ENCODE measurements at places on chromosomes 6 and 20.

DNA sequence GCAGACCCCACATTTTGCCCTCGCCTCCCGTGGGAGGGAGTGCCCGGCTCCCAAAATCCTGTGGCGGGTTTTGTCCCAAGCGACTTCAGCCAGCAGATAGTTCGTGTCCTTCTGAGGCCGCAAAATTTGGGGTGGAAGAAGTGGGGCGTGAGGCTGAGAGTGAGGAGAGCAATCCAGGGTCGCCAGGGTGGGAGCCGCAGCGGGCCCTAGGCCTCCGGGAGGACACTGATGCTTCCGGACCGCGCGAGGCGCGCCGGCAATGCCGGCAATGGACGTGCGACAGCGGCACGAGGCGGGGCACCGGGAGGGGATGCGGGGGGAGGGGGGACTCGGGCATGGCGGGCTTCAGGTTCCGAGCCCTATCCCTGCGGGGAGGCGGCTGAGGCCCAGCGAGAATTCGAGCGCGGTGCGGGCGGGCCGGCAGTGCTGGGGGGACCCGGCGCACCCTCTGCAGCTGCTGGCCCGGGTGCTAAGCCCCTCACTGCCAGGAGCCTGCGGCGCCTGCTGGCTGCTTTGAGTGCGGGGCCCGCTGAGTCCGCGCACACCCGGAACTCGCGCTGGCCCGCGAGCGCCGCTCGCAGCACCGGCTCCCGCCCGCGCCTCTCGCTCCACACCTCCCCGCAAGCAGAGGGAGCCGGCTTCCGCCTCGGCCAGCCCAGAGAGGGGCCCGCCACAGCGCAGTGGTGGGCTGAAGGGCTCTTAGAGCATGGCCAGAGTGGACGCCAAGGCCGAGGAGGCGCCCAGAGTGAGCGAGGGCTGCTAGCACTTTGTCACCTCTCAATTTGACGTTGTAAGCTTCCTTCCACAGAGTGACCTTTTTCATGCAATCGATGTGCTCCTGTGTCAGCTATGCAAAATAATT is 143.8 kb downstream of the LPA start:
- DNase-seq, result peak; percentile 87

DNA sequence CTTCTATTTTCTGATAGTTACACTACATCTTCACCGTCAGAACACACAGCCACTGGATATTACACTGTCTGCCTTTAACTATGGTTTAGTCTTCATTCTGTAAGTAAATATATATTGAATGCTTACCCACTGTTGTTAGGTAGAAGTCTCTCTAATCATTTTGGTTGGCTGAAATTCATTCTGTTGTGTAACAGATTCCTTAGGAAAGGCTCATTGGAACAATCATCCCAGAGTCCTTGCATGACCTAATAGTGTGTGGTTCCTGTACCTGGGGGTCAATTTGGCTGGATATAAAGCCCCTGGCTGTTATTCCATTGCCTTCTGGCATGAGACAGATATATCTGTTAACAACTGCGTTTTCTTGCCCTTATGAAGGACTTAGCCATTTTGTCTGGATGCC is 9.9 kb downstream of the BLOC1S5 start:
- no peak for DNase-seq

GRCh38 chr6:103723438-103724322 is 1136.0 kb downstream of the HACE1 start:
- no peak for DNase-seq

GRCh38 chr6:105372849-105373182 is 30.1 kb downstream of the PREP start:
- DNase-seq, result no peak

GRCh38 chr6:169641461-169642085 is 60.3 kb downstream of the WDR27 start:
- DNase-seq, result no peak

GRCh38 chr6:120405947-120406346 is 928.3 kb downstream of the TBC1D32 start:
- DNase-seq, result no peak

- DNase-seq, result no peak
These were observed 367 bp downstream of the C6orf62 start for GRCh38 chr6:24718449-24719124.

GRCh38 chr6:82786248-82786647 is 279.4 kb downstream of the UBE3D start:
- DNase-seq, result no peak

GRCh38 chr6:106692112-106692818 is 62.9 kb downstream of the QRSL1 start:
- no peak for DNase-seq

GRCh38 chr20:46312075-46312944 is 4.0 kb upstream of the CDH22 start:
- no peak for DNase-seq

- no peak for DNase-seq
These were observed 26.2 kb upstream of the TSHZ2 start for GRCh38 chr20:52945862-52946522.

- DNase-seq, result no peak
These were observed 16.2 kb upstream of the MRPS18A start for GRCh38 chr6:43703512-43704429.

GRCh38 chr6:71496018-71496721 is 207.6 kb downstream of the OGFRL1 start:
- no peak for DNase-seq

DNA sequence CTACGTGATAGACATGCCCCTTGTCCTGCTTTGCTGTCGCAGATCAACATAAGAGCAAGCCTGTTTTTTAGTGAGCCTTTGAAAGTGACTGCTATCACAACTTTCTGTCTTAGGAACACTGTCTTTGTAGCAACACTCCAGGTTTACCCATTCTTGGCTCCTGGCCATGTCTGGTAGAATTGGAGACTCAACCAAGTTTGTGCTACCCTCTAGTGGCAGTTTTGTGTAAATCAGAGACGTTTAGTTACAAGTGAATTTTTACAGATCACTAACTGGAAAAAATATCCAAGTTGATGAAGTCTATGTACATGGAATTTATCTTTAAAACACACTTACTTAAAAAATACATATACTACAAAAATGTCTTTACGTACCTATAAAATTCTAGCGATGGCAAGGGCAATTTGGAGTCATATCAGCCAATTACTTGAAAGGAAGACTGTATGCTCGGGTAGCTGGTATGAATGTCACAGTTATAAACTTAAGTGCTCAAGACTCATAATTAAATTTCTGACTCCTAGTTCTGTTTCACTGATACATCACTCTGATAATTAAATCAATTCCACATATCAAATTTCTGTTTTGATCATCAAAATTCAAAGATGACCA is 101.4 kb downstream of the ADGB start:
- peak; percentile 19 for DNase-seq

- no peak for DNase-seq
These were observed 30.9 kb downstream of the ANGPT4 start for GRCh38 chr20:884983-885952.

- DNase-seq, result no peak
These were observed 26.1 kb downstream of the PTPN1 start for GRCh38 chr20:50536333-50536732.

DNA sequence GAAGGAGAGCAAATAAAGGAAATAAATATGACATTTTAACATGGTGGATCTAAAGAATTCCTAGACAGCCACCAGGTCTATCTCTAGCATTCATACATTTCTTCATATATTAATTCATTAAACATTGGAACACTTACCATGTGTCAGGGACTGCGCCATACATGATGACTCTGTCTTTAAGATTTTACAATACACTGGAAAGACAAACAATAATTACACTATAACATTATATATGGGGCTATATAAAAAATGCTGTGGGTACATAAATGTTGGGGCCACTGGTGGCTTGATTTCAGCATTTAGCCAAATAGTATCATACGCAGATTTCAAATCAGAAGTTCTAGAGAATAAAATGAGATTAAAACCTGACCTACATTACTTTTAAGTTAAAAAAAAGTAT is 33.3 kb upstream of the PKIB start:
- no peak for DNase-seq

DNA sequence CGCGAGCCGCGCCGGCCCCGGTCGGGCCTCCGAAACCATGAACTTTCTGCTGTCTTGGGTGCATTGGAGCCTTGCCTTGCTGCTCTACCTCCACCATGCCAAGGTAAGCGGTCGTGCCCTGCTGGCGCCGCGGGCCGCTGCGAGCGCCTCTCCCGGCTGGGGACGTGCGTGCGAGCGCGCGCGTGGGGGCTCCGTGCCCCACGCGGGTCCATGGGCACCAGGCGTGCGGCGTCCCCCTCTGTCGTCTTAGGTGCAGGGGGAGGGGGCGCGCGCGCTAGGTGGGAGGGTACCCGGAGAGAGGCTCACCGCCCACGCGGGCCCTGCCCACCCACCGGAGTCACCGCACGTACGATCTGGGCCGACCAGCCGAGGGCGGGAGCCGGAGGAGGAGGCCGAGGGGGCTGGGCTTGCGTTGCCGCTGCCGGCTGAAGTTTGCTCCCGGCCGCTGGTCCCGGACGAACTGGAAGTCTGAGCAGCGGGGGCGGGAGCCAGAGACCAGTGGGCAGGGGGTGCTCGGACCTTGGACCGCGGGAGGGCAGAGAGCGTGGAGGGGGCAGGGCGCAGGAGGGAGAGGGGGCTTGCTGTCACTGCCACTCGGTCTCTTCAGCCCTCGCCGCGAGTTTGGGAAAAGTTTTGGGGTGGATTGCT is 1.3 kb downstream of the VEGFA start:
- peak; percentile 72 for DNase-seq

DNA sequence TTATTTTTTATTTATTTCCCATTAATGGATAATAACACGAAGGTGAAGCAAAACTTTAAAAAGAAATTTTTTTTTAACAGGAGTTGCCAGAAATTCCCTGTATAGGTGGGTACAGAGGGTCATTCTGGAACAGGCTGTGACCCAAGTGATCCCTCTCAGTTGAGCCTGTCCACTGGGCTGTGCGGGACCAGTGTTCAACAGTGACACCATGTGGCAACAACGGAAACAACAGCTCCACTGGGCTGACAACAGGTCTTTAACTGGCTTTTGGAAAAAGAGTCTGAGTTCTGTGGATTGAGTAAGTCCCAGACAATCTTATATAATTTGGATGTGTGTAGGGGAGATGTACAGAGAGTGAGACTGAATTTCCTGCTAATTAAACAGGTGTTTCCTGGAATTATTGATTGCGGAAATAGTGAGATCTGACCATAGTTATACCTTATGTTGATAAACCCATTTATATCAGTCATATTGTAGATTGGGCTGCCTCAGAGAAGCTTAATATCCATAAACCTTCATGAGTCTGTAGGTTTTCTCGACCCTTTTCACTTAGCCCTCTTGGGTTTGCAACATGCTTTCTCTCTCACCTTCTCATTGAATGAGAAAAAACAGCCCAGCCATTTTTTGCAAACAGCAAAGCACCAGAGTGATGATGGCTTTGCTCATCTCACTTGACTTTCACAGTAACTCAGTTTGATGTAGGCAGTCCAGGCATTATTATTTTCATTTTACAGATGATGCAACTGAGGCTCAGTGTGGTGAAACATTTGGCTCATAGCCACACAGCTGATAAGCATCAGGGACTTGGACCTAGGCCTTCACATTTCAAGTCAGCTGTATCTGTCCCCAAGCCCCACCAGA is 17.5 kb downstream of the KIAA1755 start:
- peak; percentile 35 for DNase-seq

- no peak for DNase-seq
These were observed 99.5 kb downstream of the FYN start for GRCh38 chr6:111773501-111774345.

- no peak for DNase-seq
These were observed 231.0 kb upstream of the GMDS start for GRCh38 chr6:2476376-2476775.

GRCh38 chr6:29792123-29793035 is 35.2 kb upstream of the HLA-G start:
- DNase-seq, result peak; percentile 71

GRCh38 chr20:47127999-47128398 is 228.5 kb downstream of the ZMYND8 start:
- DNase-seq, result no peak

DNA sequence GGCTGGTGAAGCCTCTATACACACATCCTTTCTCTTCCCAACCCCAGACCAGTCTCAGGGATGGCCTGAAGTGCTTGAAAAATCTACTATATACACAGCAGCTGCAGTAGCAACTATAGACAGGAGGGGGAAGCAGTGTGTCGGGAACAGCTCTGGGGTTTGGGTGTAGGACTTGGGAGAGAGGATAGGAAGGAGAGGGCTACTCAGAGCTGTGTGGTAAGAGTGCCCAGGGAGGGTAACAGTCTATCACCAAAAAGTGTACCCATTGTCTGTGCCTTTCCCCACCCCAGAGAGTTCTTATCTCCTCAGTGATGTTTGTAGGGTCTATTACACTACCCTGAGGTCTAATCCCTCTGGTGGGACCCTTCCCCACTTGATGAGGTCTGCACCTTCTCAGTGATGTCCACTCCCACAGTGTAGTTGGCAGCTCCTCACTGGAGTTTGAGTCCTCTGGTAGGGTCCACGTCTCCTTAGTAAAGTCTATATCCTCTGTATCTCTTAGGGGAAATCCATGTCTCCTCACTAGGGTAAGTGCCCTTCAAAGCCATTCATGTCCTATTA is 1.5 kb upstream of the GGT7 start:
- DNase-seq, result peak; percentile 61

DNA sequence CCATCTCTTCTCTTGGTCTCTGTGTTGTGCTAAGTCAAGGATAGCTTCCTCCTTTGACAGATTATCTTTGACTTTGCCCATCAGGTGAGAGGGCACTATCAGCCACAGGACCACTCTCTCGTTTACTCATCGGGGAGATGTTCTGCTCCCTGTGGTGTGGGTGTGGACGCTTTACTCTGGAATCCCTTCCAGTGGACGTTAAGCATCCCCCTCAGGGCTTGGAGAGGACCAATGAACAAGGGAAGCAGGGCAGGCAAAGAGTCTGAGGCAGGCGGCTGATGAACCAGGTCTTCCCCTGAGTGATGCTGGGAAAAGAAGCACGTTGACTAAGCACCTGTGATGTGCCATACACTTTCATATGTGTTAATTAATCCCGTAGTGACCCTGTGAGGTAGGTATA is 21.0 kb upstream of the RNF24 start:
- DNase-seq, result no peak

DNA sequence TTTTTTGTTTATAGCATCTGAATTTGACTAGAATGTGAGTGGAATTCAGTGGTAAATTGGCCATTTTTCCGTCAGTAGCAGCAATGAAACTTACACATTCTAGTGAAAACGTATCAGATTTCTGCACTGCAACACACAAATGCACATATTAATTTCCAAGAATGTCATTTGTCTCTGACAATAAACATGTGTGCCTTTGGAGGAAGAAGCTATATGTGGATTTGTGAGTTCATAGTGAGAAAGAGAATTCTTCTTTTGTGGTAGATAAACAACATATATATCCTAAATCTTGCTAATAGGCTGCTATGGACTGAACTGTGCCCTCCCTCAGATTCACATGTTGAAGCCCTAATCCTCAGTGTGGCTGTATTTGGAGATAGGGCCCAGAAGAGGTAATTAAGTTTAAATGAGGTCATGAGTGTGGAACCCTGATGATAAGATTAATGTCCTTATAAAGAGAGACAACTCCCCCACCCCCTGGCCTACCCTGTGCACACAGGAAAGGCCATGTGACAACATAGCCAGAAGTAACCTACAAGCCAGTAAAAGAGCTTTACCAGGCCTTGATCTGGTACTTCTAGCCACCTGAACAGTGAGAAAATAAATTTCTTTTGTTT is 200.2 kb upstream of the EYA4 start:
- no peak for DNase-seq

All from stimulated activated CD4-positive, alpha-beta T cell treated with anti-CD3 and anti-CD28 coated beads, Interleukin-2, amount 100 ng/mL, for 24 hours (primary cell).